ENCODE measurements at places on chromosomes 4 and X.

- no peak for DNase-seq
These were observed 162.4 kb downstream of the ASB9 start for GRCh38 chrX:15107367-15107988.

DNA sequence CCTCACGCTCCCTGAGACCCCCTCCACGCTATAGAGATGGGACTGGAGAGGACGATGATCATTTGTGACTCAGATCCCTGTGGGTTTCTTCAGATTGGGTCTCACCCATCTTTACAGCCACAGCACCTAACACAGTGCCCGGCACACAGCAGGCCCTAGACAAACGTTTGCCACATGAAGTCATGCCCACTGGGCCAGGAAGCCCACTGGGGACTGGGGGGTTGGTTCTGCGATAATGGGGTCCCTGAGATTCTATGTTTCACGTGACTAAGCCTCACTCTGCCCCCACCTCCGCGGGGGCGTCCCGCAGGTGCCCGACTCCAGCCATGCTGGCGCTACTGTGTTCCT lies 3.8 kb downstream of the SOD3 start:
- DNase-seq, result no peak

DNA sequence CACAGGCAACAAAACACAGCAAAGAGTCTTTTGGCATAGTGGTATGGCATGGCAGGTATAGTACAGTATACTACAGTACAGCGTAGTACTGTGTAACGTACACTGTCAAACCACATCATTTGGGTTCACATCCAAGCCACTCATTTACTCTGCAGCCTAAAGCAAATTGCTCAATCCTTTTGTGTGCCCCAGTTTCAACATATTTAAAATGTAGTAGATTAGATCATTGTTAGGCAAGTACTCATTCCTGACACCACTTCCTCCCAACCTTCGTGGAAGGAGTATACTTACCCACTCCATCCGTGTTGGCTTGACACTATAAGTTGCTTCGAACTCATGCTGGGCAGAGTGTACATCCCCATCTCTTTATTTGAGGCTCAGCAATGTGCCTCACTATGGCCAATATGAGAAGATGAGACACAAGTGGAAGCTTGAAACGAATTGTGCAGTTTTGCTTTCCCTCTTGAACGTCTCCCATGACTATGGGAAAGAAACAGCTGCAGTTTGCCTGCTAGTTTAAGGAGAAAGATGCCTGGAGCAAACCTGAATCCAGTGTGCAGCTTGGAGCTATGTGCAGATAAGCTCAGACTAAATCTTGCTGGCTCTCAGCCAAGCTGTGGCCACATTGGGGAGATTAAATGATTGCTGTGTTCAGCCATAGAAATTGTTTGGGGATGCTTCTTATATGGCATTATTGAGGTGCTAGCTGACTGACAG lies 85.7 kb upstream of the TBL1X start:
- no peak for DNase-seq

DNA sequence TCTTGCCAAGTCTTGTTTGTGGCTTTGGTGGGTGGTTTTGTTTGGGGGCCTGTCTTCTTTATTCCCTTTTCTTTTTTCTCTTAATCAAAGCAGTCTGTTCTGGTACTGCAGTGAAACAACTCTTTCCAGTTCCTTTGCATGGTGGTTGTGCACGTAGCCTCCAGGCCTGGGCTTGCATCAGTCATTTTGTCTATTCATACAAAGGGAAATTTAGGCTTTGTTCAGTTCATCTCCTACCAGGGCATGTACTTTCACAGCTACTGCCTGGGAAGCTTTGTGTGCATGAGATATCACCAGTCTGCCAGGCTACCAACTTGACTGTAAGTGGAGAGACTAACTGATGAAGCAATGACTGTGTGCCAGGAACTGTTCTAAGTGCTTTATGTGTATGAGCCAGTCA lies 8.5 kb downstream of the TRIM2 start:
- DNase-seq, result no peak

GRCh38 chr4:152099555-152099954 lies 338.7 kb upstream of the GATB start:
- no peak for DNase-seq

DNA sequence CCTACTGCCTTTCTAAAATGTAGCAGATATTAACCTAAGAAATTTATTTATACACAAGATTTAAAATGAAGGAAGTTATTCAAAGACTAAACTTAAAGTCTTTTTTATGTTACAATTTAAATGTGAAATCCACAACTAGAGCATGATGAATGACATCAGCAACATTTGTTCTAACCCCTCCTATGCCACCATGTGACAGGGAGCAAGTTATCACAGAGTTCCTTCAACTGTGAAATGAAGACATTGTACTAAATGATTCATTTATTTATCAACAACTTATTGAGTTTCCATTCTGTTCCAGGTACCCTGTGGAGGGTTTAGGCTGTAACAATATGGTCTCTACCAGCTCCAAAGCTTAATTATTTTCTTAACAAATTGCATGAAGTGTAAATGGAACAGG lies 76.9 kb downstream of the SLC39A8 start:
- DNase-seq, result no peak

Measured in NCI-H1417 treated with DMSO at 0.1 percent for 48 hours (cell line).